Fibroblast of villous mesenchyme (primary cell): ENCODE measurements at places on chromosomes 5 and 9. TPM values are rescaled to one million over a fixed set of nuclear protein-coding genes. Genes with fewer than 3 reads are reported as not detected.

DNA sequence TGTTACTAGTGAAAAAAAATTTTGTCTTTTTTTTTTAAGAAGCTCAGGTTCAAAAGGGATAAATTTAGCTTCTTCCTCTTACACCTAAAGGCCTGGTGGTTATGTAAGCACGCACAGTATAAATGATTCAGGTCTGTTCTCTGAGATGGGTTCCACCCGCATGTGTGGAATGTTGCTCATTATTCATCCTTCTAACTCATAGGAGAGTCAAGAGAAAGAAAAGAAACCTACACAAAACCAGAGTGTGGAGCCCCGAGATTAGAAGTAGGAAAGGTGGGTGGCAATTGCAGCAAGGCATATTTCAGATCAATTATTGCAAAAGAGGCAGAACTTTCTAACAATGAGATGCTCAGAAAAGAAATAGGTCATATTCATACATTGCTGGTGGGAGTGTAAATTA is 13.5 kb downstream of the PLAC8L1 start:
- DNase-seq = no peak

DNA sequence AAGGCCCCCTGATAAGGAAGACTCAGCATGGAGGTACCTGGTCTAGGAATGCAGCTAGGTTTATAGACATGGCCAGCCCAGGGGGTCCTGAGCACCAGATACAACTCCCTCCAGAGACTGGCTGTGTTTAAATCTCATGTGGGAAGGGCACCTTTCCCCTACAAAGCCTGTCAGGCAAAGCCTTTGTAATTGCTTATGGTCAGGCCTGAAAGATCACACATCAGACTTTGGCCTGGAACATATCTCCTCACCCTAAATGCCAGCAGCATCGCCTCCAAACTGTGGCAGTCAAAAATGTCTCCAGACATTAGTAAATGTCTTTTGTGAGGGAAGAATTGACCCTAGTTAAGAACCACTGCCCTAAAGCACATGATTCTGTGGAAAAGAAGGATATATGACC is 51.6 kb upstream of the MACIR start:
- no peak for DNase-seq

BTNL9 gene
- total RNA-seq = not detected in 2 replicates

DNA sequence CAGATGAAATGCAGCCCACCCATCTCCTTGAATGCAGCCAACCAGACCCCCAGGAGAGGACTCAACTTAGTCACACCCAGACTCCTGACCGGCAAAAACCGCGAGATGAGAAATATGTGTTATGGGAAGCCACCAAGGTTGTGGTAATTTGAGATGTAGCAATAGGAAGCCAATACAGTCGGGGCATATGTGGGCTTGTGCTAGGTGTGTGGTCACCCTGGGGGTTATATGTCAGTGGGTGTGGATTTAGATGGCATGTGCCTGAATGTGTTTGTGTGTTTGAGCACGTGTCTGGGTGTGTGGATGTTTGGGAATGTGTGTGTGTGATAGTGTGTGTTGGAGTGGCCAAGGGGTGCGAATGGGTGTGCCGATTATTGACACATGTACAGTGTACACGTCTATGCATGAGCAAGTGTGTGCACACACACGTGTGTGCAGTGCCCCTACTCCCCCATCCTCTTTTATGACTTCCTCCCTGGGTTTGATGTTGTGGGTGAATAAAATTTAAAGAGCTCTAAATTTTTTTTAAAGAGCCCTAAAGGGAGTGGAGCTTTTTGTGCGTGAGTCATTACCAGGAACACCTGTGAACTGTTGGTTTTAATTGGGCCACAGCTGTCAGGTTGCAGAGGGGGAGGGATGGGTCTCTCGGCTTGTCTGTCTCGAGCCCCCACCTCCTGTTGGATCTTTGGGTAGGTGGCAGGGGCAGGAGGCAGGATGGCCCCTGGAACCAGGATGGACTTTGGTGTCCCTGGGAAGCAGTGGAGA is 86.8 kb downstream of the LHX2 start:
- no peak for DNase-seq

DNA sequence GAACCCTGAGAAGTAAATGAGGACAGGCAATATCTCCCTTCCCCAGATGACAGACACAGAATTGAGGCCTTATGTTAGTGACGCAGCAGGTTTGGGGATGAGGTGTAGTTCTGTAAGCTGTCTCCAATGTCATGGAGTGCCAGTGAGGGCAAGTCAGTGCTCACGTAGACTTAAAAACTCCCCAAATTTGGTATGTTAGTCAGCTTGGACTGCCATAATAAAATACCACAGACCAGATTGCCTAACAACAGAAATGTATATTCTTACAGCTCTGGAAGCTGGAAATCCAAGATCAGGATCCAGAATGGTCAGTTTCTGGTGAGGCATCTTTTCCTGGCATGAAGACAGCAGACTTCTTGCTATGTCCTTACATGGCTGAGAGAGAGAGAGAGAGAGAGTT is 14.9 kb downstream of the FOXI1 start:
- DNase-seq = peak; percentile 33

ITGA1 gene
- 104 and 154 TPM in 2 replicates for total RNA-seq

DNA sequence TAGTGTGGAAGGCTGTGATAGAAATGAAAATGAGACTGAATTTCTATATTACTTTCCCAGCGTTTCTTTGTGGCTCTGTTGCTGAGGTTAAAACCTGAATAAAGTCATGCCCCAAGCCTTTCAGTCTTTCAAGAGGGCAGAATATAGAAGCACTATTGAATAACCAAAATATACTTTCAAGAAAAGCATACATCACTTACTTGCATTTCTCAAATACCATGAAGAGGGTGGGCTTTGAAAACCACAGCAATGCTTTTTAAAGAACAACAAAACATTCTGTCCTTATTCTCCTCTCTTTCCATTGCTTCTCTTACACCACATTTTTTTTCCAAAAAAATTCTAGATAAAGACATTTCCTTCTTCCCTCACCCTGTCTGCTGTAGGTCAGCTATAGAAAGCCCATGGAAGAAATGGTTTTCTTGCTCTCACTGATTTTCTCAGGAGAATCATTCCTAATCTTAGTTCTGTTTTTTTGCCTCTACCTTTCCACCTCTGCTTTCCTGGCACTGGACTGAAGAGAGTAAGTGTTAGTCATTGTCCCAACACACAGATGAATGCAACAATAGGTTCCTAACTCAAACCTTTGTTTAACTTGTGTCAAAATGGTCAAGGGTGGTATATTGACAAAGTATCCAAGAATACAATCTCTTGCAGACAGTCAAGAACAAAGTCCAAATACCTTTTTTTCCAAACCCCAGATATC is 51.6 kb downstream of the NUDT12 start:
- no peak for DNase-seq

GRCh38 chr5:155987265-155987810 is 339.6 kb upstream of the SGCD start:
- DNase-seq = no peak

DNA sequence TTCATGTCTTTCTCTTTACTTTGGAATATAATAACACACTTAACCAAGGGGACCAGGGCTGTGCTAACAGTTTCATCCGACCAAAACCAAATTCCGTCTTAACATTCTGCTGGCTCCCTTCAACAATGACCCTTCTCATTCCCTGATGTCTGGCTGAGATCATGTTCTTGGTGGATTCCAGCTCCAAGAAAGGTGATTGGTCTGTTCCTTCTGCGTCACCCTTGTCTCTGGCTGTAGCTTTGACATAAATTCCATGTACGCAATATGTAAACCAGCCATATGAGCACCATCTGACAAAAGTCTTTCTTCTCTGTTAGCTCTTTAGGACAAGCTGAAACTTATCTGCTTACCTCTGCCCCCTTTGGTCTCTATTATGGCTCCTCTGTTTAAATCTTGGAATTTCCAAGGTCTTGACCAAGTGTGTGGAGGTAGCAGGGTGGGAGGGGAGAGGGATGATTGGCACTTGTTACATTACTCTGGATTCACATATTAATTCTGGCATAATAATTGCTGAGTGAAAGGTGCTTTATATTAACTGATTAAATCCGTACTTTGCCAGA is 45.7 kb upstream of the HSD17B4 start:
- no peak for DNase-seq

SEMA6A gene
- total RNA-seq = 0.97 and 2.2 TPM in 2 replicates

- DNase-seq = no peak
These were observed 204.7 kb upstream of the ZNF608 start for GRCh38 chr5:124951105-124951504.

GRCh38 chr5:164680812-164681520 is 1175.5 kb downstream of the MAT2B start:
- no peak for DNase-seq

DNA sequence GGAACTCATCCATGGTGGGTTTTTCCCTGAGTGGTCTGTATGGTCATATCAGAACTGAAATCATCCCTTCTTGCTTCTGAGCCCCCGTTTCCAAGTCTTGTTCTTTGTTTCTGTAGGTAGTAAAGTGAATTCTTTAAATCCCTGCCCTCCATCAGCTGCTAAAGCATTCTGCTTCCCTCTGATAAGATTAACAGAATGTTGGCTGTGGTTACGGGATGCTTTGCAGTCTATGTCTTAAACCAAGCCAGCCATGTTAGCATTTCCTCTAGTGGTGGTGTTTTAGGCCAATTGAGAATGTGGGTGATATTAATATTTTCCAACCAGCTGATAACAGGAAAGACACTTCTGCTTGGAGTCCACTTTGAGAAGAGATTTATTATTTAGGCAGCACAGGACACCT is 22.0 kb upstream of the KCNIP1 start:
- DNase-seq = no peak

PCDHAC1 gene
- total RNA-seq = under 0.01 TPM in 2 replicates

GRCh38 chr9:113609562-113610318 is 146.2 kb downstream of the RGS3 start:
- peak; percentile 54 for DNase-seq

DNA sequence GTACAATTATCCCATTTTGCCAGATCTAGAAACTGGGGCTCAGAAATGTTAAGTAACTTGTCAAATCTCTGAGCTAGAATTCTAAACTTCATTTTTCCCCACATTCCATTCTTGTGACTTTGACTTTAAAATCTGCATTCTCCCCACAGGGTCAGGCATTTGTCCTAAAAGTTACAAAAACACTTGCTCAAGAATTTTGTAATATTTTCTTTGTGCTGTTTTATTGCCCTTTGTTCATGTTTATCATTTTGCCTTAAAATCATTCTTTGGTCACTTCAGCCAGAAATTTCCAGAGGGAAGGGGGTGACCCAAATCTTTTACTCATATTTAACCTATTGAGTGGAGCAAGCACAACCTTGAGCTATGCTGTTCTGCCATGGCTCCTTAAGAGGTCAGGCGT is 120.1 kb upstream of the CCL21 start:
- DNase-seq = no peak

- DNase-seq = no peak
These were observed 105.7 kb upstream of the MEGF10 start for GRCh38 chr5:127184851-127185250.

GRCh38 chr9:99257723-99258389 is 35.8 kb downstream of the SEC61B start:
- no peak for DNase-seq

GRCh38 chr5:84378961-84379360 is 5.7 kb downstream of the EDIL3 start:
- DNase-seq = no peak

DNA sequence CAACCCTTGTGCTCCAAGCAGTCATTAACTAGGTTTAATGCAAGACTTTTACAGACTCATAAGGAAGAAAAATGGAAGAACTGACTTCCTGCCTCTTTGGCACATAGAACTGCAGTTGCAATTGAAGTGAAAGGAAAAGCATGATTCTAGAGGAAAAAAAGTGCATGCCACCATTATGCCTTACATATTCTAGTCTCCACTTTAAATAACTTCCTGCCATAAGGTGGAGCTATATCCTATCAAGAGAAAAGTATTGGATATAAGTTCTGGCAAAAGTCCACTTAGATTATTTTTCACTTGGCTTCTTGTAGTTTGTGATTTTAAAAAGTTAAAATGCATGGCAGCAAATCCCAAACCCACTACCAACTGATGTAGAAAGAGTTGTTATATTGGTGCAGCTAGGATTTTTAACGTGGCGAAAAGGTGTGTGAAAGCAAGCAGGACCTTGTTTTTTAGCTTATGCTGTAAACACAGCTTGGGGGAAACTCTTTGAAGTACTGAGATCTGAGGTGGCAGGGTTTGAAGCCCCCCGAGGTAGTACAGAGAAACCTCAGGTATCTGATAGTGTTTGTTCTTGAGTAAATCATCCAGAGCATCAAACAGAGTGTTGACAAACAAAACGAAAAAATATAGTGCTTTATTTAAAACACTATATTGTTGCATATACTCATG is 117.9 kb downstream of the ANXA1 start:
- peak; percentile 44 for DNase-seq

PCDHA1 gene
- total RNA-seq = under 0.01 TPM in 1 of 2 replicates, not detected in the other

GRCh38 chr5:175096469-175097165 is 347.4 kb downstream of the DRD1 start:
- no peak for DNase-seq

PCDHGA3 gene
- 3.2 and 4.3 TPM in 2 replicates for total RNA-seq
